ENCODE measurements at places on chromosomes 16 and 17.
A peak's percentile ranks its signal among the peaks of the same experiment; 100 is the strongest.

- no peak for DNase-seq
These were observed 21.1 kb upstream of the DOC2B start for GRCh38 chr17:202501-202951.

DNA sequence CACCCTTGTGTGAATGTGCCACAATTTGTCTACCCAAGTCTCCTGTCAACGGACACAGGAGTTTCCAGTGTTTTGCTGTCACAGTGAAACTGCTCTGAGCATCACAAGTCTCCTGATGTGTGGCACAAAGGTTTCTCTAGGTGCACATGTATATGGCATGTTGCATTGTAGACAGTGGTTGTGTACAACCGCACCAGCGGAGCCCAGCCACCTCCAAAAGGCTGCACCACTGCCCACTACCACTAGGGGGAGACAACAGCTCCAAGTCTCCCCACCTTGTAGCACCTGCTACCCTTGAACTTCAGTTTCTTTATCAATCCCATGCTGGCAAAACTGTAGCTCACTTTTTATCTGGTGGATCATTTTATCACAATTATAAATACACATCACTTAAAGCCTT lies 95.5 kb upstream of the ZNF469 start:
- DNase-seq, result peak; percentile 41

- no peak for DNase-seq
These were observed 764 bp upstream of the SMURF2 start for GRCh38 chr17:64662774-64663367.

- DNase-seq, result peak; percentile 54
These were observed 1.2 kb downstream of the ATP6V0A1 start for GRCh38 chr17:42459801-42460281.

- peak; percentile 55 for DNase-seq
These were observed 66.2 kb downstream of the TNFRSF13B start for GRCh38 chr17:16905593-16906191.

- DNase-seq, result no peak
These were observed 93.3 kb downstream of the TNFRSF13B start for GRCh38 chr17:16878606-16879005.

DNA sequence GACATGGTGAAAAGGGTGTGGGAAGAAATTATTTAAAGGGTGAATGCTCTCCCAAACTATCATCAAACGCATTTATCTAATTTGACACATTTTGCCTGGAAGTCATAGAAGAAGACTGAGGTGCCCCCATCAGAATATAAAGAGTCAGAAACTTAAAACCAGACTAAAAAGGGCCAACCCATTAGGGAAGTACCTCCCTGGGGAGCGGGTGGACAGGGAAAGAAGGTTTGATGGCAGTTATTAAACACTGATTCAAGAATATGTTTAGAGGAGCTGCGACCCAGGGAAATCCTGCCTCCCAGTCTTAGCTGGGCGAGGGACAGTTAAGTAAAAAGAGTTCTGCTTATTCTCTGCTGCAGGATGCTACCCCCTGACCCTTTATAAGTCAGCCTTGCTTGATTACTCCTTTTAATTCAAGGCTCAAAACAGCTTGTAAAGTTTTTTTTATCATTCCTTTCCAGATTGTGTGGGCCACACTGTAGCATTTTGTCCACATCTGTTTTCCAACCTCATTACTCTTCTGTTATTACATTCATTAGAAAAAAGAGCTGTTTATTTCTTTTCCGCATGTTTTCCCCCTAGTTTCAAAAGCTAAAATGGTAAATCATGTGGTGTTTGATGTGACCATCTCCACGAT lies 138.5 kb upstream of the TBX2 start:
- no peak for DNase-seq

Data from DMS53 (cell line).